ENCODE measurements at places on chromosomes 1 and 21.

DNA sequence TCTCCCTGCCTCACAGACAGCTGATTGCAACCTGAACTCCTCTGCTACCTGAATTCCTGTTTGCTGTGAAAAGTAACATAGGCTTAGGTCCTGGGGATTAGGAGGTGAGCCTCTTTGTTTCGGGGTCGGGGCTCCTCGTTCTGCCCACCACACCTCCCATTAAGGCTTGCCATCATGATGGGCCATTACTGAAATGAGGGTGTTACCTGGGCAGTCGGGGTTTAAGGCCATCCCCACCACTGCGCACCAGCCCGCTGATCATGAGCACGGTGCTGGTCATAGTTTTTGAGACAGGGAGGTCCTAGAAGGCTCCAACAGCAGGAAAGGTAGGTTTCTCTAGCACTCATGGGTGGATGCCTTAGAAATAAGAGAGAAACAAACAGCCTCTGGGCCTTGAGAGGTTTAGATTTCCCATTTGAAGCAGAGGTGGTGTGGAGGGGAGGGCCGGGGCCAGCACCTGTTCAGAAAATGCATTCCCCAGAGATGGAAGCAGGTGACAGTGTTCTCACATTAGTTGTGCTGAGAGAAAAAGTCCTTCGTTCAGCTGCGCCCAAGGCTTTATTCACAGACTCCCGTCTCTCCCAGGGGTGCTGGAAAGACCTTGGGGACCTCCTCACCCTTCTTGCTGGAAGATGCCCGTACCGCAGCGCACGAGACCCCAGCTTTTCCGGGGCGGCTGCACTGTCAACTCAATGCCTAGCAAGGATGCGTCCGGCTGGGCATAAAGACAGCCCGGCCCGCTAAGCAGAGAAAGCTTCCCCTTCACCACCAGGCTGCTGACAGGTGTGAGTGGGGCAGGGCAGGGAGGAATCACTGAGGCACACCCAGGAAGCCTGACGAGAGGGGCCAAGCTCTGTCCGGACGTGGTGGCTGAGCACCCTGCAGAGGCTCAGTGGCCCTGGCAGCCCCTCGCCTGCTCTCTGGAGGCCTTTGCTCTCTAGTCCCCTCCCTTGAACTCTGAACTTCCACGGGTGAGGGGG is 125.5 kb downstream of the PGBD5 start:
- no peak for DNase-seq

DNA sequence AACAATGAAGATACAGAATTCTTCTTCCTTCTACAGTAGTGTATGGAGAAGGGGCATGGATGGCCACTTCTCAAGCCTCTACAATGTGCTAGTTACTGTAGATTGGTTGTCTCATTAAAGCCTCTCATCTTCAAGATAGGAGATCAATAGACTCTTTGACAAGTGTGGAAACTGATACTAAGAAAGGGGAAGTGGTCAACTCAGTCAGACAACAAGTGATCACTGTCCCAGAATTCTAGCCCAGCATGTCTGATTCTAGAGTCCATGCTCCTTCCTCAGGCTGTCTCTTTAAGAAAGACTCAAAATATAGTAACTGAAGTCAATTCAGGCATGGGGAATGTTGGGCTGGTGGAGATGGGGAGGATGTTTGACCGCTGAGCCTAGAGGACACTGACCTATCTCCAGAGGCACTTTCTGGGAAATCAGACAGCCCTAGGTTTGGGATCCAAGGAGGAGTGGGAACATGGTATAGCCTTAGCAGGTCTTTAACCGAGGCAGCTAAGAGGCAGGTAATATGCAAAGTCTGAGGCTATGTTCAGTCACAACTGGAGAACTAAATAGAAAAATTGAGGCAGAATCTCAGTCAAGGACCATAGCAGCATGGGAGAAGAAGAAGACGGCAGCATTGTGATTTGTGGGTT is 39.3 kb upstream of the EYA3 start:
- DNase-seq = no peak

GRCh38 chr1:56024155-56024554 is 555.2 kb downstream of the PLPP3 start:
- no peak for DNase-seq

DNA sequence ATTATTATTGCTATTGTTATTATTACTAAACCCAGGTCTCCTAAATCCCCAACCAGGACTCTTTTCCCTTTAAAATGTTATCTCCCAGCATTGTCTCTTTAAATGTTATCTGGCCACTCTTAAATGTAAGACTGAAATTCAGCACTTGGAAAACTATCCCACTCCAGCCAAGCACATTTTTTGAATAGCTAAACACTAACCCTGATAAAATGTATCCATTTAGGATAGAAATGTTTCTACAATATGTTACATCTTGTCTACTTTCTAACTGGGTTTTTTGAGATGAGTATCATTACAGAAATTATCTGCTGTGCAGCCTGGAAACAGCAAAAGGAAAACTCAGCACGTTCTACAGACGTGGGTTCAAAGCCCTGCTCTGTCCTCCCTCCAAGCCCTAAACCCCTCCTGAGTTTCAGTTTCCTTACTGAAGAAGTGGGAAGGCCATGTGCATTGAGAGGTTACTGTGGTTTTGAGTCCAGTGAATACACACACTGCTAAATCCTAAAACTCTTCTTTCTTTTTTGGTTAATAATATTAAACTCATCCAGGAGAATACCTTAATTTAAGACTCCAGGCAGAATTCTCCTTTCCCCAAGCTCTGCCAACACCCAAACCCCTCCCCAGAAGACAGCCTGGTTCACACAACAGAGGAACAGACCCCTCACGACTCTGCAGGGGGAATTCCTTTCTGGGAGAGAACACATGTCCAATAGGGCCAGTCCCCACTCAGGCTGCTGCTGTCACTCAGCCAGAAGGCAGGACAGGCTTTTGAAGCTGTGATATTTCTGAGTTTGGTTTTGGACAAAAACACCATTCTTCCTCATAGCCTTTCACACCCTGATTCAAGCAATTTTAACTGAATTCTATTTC is 41.9 kb downstream of the HIVEP3 start:
- no peak for DNase-seq

- DNase-seq = peak; percentile 74
Measured at GRCh38 chr1:212557739-212558692, 50.5 kb upstream of the ATF3 start.

GRCh38 chr1:171251042-171251951 is 3.0 kb downstream of the FMO1 start:
- DNase-seq = no peak

DNA sequence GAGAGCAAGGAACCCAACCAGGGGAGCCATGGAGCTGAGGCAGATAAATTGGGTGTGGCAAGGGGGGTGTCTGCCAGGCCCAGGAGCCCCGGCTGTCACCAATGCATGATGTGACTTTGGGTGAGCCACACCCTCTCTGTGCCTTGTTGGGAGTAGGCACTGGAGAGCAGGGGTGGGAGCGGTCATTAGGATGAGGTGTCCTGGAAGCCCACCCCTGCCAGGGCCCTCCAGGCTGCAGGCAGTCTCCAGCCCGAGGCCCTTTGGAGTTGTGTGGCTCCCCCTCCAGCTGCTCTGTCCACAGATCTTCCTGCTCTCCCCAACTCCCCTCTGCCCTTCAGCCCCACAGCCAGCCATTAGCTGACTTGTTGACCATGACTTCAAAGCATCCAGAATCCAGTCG is 11.4 kb downstream of the MX2 start:
- no peak for DNase-seq

DNA sequence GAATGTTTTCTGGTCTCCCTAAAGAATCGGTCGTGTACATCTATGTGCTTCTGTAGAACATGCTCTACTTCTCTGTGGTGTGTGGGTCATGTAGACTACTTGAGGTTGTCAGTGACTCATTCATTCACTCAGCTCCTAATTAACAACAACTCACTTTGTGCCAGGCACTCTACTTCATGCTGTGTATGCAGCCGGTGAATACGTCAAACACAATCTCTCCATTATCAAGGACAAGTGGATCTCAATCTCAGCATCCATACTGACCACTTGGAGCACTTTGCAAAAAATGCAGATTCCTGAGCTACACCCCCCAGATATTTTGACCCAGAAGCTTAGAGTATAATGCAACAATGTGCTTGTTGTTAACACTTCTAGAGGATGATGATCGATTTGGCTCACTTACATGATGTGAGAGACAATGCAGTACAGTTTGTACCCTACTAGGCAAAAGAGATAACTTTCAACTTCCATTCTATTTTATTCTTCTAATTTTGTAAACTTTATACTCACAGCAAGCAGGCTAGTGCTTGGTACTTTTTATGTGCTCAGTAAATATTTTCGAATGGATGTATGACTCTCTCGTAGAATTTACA is 508.6 kb upstream of the ADAMTS5 start:
- DNase-seq = no peak

DNA sequence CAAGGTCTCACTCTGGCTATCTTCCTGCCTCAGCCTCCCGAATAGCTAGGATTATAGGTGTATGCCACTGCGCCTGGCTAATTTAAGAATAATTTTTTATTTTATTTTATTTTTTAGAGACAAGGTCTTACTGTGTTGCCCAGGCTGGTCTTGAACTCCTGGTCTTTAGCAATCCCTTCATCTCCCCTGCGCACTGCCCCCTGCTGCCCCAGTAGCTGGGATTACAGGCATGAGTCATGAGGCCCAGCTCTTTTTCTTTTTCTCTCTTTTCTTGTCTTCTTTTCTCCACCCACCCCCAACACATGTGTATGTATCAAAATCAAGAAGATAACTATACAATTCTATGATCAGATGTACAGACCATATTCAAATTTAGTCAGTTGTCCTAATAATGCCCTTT is 87.2 kb downstream of the PEX14 start:
- no peak for DNase-seq

GRCh38 chr1:210684466-210685294 is 356.0 kb downstream of the HHAT start:
- no peak for DNase-seq

DNA sequence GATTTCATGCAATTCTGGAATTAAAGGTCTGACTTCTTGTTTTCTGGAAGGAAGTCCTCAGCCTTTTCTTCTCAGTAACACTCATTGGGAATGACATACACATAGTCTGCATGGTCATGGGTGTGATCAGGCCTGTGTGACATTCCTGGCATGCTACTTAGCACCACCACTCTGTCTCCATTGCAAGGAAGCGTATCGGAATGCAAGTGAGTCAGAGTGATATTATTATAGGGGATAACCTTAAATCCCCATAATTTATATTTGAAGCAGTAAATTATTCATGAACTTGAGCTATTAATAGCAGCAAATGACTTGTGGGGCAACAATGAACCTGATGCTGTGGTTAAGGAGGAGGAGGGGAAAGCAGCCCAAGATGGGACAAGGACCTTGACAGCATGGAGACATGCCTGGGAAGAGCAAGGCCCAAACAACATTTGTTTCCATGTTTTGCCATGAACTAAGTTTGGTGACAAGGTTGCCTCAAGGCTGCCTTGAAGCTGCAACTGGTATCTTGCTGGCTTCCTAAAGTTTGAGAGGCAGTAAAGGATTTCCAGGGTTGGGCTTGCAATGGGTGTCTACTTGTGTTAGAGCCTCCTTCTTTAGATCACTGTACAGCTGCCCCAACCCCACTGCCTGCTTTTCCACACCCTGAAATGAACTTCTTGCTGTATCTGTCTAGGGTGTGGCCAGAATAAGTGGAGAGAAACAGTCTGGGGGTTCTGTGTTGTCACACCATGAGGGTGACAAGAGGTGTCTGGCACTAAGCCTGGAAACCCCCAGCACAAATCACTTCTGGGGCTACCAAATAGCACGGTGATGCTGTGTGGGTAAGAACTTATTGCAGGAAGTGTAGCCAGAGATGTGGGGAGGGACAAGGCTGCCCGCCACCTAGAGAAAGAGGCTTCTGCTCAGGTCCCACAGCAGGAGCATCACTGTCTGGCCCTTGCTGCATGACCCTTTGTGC is 4.6 kb downstream of the MAB21L3 start:
- DNase-seq = no peak

DNA sequence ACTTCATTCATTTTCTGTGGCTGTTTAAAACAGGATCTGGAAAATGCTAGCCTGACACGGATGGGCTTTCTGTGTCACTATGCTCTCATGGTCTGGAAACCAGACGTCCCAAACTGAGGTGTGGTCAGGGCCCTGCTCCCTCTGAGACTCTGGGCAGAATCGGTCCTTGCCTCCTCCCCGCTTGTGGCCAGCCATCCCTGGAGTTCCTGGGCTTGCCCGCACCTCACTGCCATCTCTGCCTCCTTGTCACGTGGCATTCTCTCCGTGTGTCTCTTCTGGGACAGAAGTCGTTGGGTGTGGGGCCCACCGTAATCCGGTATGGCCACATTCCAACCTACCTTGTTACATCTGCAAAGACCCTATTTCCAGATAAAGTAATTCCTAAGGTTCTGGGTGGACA is 10.1 kb upstream of the ACTRT2 start:
- DNase-seq = no peak

DNA sequence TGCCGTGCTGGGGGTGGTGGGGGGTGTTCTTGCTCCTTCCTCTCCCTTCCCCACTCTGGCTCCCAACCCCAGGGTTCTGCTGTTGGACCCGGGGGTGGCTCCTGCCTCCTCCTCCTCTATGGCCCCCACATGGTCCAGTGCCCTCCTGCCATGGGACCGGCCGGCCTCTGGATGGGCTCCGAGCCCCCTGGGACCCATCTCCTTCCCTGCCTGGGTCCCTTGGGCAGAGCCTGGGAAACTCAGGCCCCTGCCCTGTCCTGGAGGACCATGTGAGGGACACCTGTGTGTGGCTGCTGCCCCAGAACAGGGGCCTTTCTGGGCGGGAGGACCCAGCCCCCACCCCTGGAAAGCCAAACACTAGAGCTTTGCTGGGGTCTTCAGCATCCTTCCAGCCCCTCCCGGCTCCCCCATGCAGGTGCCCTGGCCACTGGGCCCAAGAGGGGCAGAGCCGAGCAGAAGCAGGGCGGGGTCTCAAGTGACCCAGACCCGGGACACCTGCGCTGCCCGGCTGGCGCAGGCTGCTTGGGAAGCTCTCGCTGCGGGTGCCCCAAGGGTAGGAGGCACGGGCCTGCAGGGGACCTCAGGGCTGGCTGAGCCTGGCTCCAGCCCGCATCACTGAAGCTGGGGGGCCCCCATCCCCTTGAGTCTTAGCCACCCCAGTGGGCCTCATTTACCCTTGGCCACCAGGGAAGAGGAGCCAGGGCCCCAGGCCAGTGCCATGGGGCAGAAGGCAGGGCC is 2.5 kb upstream of the FAAP20 start:
- no peak for DNase-seq

DNA sequence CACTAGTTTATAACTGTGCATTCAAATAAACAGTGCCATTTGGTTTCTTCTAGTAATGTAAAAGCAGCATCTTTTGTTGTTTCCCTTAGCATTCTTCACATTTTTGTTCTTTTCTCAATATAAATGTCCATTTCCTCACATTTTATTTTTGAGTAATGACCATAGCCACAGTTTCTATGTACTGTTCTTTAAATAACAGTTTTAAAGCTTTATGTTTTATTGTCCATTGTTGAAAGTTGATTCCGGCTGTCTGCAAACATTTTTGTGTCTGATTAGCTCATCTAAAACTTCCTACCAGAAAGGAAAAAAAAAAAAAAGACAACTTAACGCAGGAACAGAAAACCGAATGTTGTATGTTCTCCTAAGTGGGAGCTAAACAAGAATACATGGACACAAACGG is 139.7 kb downstream of the MAGI3 start:
- no peak for DNase-seq

DNA sequence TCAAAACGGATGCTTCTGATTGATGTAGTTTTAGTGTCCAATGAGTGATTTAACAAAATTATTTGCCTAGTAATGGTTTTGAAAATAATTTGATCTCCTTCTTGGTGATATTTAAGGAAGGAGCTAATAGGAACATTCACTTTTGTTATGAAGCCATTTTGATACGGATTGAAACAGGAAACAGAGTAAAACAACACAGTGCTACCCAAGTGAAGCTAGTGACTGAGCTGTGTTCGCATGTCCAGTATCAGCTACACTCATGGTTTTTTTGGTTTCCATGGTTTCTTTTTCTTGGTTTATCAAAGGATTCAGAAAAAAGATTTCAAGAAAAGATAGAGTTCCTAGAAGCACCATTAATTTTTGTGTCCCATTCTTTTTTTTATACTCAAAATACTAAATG is 40.1 kb upstream of the PLEKHO1 start:
- no peak for DNase-seq

Data from type B pancreatic cell (in vitro differentiated cells).